SJSA1 (cell line): ENCODE measurements at places on chromosomes 4 and X. TPM values are rescaled to one million over a fixed set of nuclear protein-coding genes. Genes with fewer than 3 reads are reported as not detected.
A peak's percentile ranks its signal among the peaks of the same experiment; 100 is the strongest.

Gene SRPX2
- total RNA-seq: 33.9 and 38.0 TPM in 2 replicates

Gene GATA1
- not detected in 2 replicates for total RNA-seq

Gene TMEM255A
- 0.16 TPM in 1 of 2 replicates, not detected in the other for total RNA-seq

Gene BTK
- total RNA-seq: not detected in 2 replicates

Gene PRSS12
- total RNA-seq: 9.7 and 15.6 TPM in 2 replicates

Gene SLBP
- 92.3 and 102 TPM in 2 replicates for total RNA-seq

Gene XG
- total RNA-seq: not detected in 2 replicates

Gene CABS1
- not detected in 2 replicates for total RNA-seq

Gene NUP62CL
- total RNA-seq: not detected in 2 replicates

Gene TMEM31
- not detected in 2 replicates for total RNA-seq

Gene FGF13
- total RNA-seq: 5.0 and 7.0 TPM in 2 replicates

Gene CXCL1
- 0.38 and 2.3 TPM in 2 replicates for total RNA-seq

Gene GRIA2
- not detected in 2 replicates for total RNA-seq

Gene MFAP3L
- 0.97 TPM in 1 of 2 replicates, not detected in the other for total RNA-seq

Gene PAGE2
- not detected in 2 replicates for total RNA-seq

DNA sequence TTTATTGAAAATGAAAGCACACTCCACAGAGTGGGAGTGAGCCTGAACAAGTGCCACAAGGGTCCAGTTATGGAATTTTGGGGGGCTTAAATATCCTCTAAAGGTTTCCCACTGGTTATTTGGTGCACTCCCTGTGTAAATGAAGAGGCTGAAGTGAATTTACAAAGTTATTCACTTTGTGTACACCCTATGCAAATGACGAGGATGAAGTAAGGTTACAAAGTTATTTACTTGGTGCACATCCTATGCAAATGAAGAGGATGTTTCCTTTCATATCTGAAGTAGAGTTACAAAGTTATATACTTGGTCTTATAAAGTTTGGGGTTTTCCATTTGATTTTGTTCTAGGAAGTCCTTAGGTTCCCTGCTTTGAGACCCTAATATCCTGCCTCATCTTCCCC is 13.1 kb downstream of the NLRP2B start:
- DNase-seq: no peak

- no peak for DNase-seq
Observed at GRCh38 chr4:63123441-63123840, 1285.8 kb downstream of the TECRL start.

GRCh38 chrX:30196322-30196721 is 19.0 kb upstream of the MAGEB2 start:
- DNase-seq: no peak

DNA sequence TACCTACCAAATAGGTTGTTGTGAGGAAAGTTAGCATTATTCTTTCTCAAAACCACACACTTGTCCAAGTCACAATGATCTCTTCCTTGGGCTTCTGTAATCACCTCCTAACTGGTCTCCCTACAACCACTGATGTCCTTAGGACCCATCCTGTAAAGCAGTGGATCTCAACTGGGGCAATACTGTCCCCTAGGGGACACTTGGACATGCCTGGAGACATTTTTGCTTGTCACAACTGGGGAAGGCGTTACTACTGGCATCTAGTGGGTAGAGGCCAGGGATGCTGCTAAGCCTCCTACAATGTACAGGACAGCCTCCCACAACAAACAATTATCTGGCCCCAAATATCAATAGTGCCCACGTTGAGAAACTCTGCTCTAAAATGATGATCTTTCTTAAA is 118.7 kb upstream of the AP1S2 start:
- peak; percentile 39 for DNase-seq

- DNase-seq: no peak
Observed at GRCh38 chr4:186738421-186738820, 14.8 kb upstream of the FAT1 start.

DNA sequence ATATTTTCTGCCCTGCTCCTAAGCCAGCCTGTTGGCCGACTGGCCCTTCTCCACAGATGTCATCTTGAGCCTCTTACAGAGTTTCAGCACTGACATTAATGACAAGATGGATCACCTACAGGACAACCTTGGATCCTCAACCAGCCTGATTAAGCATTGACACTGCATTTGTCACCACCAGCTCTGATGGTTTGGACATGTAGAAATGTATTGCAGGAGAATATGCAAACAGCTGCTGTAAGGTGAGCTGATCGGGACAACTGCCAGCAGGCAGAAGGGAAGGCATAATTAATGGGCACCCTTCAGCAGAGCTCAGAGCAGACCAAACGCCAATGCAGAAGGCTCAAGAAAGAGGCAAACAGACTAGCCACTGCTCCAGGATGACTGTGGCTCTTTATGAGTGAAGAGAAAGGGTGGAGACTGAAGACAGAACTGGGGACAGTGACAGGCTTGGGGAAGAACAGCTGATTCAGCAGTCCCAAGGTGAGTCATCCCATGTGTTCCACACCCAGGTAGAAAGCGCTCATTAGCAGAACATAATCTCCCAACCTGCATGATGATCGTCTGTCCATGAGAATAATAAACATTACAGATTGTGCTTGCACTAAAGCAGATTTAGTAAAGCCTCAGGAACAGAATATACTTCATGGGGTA is 6.7 kb downstream of the CORIN start:
- DNase-seq: no peak

GRCh38 chr4:148004228-148004857 is 272.5 kb downstream of the ARHGAP10 start:
- DNase-seq: peak; percentile 18

DNA sequence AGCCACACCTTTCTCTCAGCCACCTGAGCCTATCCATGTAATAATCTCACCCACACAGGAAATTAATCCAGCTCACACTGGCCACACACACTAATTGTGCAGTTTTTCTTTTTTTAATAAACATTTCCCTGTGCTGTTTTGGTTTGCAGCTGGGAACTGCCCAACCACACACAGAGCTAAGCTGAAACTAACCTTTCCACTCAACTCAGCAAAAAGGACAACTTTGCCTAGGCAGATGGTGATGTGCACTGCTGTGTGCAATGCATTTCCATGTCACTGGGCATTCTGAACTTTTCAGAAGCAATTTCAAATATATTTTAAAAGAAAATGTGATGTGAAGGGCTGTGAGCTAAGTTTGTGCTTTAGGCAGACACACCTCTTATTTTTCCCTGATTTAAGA is 70.0 kb upstream of the TLL1 start:
- DNase-seq: no peak

DNA sequence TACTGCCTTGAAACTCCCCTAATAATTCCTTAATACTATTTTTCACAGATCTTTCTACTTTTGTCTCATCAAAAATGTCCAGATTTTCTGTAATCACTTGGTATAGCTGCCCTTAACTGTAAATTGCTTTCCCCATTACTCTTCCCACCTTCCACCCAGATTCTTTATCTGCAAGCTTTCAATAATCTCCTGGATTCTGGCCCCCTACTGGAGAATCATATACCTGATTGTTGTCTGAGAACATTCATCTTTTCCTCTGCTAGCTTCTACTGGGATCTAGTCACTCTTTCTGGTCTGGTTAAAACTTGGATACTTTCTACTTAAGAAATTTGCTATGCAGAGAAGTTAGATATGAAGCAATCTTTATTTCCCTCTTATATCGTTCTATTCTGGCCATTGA is 552.6 kb downstream of the PCDH19 start:
- DNase-seq: no peak

DNA sequence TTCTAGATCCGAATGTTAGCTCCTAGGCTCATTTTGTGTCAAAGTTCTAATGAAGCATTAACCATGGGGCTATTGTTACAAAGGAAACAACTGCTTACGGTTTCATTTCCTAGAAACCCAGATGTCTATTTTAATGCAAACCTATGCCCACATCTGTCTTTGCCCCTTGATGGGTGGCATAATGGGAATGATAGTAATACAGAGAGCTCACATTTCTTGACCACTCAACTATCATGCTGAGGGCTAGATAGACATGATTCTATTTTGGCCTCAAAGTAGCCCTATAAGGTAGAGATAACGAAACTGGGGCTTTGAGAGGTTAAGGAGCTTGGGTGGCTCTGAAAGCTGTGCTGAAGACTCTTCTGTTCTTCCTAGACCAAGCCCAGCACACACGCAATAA is 1.9 kb downstream of the TLR7 start:
- no peak for DNase-seq

GRCh38 chr4:71992571-71993312 is 39.1 kb upstream of the NPFFR2 start:
- no peak for DNase-seq

DNA sequence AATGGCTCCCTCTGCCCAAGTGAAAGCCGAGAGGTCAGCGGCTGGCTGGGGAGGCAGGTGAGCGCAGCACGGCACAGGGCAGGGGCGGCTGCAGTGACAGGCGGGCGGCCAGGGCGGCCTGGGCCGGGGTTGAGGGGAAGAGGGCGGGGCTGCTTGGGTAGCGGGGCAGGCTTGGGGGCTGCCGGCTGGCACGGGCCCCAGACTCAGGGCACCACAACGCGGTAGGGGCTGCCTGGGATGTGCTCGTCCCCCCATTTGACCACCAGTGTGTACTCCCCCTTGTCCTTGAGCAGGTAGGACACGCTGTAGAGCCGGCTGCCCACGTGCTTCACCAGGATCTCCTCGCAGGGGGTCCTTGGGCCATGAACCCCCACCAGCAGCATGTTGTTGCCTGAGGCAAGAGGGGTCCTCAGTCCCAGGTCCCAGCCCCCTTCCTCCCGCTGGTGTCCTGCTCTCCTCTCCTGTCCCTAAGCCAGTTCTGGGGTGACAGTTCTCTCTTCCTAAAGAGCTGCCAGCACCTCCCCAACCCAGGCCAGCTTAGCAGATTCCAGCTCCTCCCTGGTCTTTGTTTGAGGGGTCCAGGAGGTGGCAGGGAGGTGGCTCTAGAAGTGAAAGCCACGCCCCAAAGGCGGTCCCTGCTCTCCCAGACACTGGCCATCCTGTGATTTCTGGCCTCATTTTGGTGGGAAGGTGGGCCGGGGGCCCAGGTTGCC is 25.6 kb downstream of the FLNA start:
- no peak for DNase-seq

DNA sequence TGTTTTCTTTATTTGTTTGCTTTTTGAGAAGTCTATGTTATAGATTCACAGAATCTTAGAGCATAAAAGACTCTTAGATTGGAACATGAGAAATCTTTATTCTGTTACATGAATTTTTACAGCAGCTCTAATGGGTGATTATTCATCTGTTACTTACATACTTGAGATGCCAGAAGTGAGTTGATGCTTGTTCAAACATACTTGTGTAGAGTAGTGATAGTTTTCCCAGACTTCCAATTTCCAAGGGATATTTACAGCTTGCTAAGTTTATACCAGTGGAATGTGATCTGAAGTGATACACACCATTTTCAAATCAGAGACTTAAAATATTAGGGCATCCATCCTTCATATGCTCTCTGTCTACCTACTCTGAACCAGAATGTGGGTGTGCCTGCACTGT is 252.9 kb upstream of the SMIM31 start:
- no peak for DNase-seq

GRCh38 chr4:126958482-126958881 is 674.3 kb upstream of the INTU start:
- DNase-seq: no peak
